ENCODE measurements at places on chromosomes 5 and 9. TPM values are rescaled to one million over a fixed set of nuclear protein-coding genes. Genes with fewer than 3 reads are reported as not detected.

The SOX30 gene
- not detected for total RNA-seq

- DNase-seq = no peak
Measured at GRCh38 chr5:147484708-147485020, 25.2 kb downstream of the DPYSL3 start.

The DDX4 gene
- not detected for total RNA-seq

- DNase-seq = no peak
Measured at GRCh38 chr5:125186911-125187375, 440.5 kb upstream of the ZNF608 start.

GRCh38 chr9:29129763-29130162 is 1556.5 kb upstream of the C9orf72 start:
- no peak for DNase-seq

- DNase-seq = no peak
Measured at GRCh38 chr9:21968331-21969010, 25.7 kb downstream of the CDKN2A start.

DNA sequence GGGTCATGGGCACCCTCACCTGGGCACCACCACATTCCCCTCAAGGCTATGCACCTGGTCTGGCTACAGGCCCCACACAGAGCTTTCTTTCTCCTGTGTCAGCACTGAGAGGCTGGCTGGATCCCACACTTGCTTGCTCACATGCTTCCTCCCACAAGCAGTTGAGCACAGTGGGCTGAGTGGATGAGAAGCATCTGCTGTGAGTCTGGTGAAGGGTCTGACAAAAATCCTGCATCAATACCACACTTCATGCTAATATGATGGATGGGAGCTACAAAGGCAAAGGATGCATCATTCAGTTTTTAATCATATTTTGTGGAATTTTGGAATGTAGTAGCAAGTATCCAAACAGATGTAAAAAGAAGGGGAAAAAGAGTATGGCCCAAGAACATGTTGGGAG is 830.8 kb upstream of the PTPRD start:
- DNase-seq = no peak

GRCh38 chr9:18849890-18850677 is 182.9 kb downstream of the SAXO1 start:
- DNase-seq = no peak

DNA sequence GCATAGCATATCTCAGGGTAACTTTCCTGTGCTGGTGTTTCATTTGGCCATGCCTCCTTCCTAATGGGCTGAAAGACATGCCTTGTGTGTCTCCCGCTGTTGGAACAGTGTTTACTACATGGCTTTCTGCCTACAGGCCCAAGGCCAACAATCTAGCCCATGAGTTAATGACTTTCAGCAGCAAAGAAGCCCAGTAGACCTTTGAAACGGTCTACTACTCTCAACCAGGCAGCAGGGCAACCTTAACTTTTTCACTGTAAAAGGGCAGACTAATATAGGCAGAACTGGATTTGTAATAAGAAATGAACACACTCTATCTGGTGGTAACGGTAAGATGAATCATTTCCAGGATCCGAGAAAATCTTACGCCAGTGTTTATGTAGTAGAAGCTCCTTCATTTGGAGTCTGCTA is 21.0 kb downstream of the C5orf15 start:
- DNase-seq = no peak

DNA sequence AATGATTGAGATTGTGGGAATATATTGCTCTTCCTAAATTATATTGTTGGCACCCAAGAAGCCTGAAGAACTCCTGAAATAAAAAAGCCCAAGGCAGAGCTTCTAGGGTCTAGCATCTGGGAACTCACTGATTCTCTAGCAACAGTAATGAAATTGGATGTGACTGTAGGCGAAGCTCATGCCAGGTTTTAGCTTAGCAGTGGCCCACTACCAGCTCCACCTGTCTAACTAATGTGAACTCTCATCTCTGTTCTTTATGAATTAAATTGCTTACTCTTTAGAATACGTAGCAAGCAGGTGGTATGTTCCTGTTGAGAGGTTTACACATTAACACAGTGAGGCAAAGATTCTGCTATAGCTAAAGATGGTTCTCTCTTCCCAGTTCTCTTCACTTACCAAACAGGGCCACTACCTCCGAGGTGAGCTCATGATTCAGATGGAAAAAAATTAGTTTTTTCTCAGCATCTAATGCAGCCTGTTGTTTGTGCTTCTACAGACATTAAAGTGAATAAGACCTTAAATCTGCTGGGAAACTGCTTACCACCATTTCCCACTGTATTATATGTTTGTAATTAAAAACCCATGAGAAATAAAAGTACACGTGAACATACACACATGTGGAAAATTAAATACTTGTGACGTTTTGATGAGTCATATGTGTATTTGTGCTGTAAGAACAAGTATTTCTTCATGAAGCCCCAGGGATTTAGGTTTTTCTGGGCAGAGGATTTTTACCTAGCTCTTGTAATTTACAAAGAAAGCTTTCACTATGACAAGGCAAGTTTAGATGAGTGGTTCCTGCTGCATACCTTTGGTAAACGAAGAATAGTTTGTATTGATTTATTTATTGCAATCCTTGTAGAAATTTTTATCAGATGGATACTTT is 360.1 kb downstream of the KDM4C start:
- no peak for DNase-seq

DNA sequence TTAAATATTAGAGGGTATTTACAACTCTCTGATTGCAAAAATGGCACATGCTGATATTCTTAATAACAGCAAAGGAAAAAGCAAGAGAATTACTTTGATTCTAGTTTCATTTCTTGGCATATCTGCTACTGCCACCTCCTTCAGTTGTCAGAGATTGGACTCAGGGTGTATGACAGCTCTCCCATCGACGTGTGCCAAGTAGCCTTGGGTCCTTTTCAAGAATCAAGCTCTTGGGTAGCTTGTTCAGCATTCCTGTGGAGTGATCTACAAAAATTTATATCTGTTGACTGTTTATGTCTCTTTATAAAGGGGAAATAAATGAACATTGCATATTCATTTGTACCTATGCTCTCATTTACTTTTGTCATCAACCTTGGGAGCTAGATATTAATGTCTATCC is 315.6 kb downstream of the PRR16 start:
- DNase-seq = no peak

The MYMK gene
- total RNA-seq = not detected

The RAD1 gene
- total RNA-seq = 63.0 TPM

The GRIA1 gene
- total RNA-seq = not detected

DNA sequence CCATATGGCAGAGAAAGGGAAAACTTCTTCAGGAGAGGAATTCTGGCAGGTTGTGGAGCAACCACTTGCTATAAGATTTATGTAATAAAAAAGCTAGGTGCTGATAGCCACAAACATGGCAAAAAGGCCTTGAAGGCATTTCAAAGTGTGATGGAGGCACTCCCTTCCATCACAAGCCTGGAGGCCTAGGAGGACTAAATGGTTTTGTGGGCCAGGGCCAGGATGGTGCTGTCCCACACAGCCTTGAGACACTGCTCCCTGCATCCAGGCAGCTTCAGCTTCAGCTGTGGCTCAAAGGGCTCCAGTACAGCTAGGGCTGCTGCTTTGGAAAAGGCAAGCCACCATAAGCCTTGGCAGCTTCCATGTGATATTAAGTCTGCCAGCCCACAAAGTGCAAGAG is 632.8 kb downstream of the BRINP1 start:
- DNase-seq = no peak

GRCh38 chr5:77430726-77431125 is 61.4 kb downstream of the WDR41 start:
- no peak for DNase-seq

GRCh38 chr9:120235081-120235480 is 344.9 kb downstream of the CDK5RAP2 start:
- DNase-seq = no peak

- no peak for DNase-seq
Measured at GRCh38 chr5:76125888-76126287, 42.7 kb downstream of the SV2C start.

GRCh38 chr5:80076131-80077050 is 41.2 kb downstream of the THBS4 start:
- DNase-seq = no peak

GRCh38 chr5:16489322-16489791 is 23.8 kb upstream of the ZNF622 start:
- peak; percentile 64 for DNase-seq

All from PC-9 (cell line).